Activated CD4-positive, CD25-positive, alpha-beta regulatory T cell (primary cell): ENCODE measurements at places on chromosomes 7 and 10.

DNA sequence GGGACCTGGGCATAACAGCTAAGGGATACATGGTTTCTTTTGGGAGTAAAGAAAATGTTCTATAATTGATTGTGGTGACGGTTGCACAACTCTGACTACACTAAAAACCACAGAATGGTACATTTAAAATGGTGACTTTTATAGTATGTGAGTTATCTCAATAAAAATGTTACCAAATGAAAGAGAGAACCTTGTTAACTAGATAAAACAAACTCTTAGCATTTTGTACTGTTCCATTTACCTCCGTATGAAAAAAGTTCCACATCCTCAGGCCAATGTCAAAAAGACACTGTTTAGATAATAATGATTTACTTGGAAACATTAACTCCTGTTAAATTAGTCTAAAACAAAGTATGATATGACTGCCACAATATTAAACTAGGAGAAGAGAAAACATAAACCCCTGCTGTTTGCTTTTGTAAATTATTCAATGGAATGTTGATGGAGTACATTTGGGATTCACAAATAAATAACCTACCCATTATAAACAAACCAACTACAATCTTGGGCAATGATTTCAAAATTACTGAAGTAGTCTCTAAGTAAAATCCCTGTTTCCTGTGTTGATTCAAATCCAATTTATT lies 60.7 kb downstream of the SMURF1 start:
- DNase-seq = no peak

DNA sequence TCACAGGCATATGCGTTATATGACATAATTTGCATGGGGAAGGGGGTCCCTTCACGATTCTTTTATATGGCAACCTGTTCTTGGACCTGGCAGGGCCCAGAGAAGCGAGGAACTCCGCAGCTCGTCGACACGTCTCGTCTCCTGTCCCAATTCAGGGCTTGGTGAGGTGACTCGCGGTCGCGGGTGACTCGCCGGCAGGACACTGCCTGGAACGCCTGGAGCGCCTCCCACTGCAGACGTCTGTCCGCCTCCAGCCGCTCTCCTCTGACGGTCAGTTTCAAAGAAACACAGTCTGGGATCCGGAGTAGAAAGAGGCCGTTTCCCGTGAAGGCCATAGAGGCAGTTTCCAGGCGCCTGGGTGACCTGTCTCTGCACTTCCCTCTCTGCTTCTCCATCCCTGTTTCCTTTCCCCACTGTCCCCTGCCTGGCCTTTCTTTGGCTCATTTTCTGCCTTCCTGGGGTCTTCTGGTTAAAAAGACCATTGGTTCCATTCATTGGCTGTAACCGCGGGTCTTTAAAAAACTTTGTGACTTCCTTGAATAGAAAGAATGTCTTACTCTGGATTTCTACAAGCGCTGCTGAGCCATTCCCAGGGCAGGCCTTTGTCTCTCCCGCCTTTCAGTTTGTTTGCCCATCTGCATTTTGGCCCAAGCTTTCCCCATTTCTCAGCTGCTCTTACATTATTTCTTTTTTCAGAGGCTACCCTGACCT lies 1.2 kb downstream of the UPP1 start:
- no peak for DNase-seq

- DNase-seq = no peak
Measured at GRCh38 chr7:140972876-140973829, 41.6 kb downstream of the MRPS33 start.

- DNase-seq = no peak
Measured at GRCh38 chr7:120052884-120053382, 220.0 kb upstream of the KCND2 start.

DNA sequence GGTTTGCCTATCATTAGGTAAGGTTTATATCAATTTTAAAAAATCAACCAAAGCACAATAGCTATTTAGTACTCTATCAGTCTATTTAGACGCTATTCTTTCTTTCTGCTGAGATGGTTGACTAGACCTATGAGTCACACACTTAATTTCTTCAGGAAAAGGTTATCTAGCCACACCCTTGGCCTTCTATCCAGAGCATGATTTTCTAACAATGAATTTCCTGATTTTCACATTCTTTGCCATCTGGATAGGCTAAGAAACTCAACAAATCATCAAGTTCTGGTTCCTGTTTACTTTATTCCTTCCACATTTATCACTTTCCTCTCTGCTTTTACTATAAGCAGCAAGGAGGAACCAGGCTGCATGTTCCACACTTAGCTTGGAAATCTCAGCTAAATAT lies 8.1 kb downstream of the PRPS1L1 start:
- DNase-seq = no peak

GRCh38 chr10:129089341-129089740 lies 377.7 kb upstream of the MGMT start:
- DNase-seq = no peak

DNA sequence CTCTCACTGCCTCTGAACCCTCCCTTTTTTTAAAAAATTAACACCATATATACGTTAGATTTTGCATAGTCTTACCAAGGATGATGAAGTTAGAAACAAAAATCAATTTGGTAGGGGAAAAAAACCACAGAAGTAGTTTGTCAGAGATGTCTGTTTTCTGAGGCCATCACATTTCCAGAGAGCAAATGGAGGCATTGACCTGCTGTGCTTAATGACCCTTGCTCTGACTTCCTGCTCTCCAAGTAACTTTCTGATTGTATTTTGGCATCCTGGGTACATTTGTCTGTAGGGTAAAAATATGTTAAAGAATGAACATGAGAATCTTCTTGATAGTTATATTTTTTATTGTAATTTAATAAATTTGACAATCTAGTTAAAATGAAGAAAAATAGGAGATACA lies 140.2 kb downstream of the LCOR start:
- DNase-seq = no peak

DNA sequence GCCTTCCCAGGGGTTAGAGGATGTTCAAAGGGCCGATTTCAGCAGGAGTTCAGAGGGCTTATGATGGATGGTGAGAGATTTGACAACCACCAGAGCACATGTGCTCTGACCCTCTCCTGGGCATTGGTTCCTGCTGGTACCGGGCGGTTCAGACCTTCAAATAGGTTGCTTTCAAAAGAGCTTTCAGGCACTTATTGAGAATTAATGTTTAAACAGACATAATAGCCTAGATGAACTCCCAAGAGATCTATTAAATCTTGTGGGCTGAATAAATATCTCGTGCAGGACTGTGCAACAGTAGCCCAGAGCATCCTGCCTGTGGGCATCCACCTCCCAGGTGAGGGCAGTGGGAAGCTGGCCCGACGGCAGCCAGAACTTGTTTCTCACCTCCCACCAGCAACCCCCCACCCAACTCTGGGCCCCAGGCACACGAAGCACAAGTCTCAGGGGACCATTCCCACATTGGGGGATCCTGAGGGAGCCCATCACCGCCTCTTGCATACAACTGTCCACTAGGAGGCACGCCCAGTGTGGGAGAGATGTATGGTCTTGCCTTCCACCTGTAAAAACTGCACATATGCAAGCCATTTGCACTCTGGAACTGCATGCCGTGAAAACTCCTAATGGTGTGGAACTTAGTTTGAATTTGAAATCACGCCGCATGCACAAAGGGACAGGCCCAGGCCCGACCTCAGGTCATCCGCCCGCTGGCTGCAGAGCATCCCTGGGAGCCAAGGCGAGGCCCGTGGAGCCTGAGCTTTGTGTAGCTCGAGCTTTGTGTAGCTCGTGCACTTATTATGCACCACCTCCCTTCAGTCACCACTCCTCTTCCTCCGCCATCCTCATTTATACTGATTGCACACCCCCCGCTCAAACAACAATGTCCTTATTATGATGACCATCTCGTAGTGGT lies 147.8 kb downstream of the ADCY1 start:
- DNase-seq = no peak

DNA sequence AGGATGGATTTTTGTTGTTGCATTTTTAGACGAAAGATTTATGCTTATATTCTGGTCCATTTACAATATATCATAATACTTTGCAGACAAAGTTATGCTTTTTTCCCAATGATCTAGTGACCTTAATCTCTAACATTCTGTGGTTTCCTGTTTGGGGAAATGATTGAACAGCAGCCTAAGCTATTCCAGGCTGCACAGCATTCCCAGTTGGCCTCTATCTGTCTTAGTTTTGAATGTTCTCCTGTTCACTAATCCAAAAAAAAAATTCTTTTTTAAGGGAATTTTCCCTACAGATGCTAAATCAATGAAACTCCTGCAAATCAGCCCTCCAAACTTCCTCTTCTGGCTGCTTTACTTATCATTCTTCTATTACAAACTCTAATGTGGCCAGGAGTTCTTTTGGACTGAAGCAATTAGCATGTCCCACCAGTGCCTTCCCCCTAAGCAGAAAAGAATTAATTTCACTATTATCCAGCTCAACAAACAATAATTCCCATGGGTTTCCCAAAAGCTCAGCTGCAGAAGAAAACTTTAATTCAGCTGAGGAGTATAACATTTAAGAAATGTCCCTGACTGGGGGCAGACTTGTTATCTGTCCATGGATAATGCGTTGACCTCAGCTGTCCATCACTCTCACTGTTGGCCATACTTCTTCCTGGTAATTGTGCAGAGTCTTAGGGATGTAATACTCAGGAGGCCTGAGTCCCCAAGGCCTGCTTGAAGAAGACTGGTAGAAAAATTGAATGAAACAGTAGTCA lies 81.9 kb upstream of the TRIL start:
- DNase-seq = no peak

- DNase-seq = no peak
Measured at GRCh38 chr7:103148131-103148993, 537 bp downstream of the NAPEPLD start.

DNA sequence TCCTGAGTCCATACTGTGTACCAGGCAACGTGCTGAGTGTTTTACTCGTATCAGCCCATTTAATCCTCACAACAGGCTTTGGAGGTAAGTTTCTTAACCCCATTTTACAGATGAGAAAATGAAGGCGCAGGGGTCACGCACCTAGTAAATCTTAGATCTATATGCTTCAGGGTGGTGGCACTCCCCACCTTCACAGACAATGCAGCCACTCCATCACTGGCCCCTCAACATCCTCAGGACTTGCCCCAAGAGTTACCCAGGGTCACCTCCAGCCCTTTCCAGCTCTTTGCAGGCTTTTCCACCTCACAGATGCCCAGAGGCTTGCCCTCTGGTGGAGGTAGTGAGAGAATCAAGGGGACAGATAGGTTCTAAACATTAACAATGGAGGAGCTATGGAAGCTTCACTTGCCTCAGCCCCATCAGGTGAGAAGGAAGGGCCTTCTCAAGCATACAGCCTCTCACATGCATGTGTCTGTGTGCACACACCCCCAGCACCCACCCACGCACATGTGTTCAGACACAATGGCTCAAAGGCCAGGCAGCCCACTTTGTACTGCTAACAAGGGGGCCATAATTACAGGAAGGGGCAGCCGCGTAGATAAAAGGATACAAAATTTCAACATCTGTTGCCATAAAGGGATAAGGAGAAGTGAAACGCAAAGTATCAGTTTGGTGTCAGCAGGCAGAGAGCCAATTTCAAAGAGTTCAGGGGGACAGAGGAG lies 29.1 kb downstream of the DPCD start:
- DNase-seq = no peak

DNA sequence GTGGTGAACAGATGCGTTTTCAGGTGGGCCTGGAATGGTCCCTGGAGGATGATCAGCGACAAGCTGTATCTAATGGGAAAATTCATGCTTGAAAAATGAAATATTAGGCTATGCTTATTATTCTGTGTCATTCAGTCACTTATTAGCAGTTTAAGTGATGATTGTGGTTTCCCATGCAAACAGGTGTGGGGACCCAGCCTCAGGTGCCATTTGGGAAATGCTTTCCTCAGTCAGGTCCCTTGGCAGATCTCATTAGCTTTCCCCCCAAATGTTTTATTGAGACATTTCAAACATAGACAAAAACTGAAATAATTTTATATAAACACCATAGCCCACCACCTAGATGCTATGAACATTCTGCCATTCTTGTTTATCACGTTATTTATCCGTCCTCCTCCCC lies 411 bp upstream of the SNX10 start:
- DNase-seq = no peak

DNA sequence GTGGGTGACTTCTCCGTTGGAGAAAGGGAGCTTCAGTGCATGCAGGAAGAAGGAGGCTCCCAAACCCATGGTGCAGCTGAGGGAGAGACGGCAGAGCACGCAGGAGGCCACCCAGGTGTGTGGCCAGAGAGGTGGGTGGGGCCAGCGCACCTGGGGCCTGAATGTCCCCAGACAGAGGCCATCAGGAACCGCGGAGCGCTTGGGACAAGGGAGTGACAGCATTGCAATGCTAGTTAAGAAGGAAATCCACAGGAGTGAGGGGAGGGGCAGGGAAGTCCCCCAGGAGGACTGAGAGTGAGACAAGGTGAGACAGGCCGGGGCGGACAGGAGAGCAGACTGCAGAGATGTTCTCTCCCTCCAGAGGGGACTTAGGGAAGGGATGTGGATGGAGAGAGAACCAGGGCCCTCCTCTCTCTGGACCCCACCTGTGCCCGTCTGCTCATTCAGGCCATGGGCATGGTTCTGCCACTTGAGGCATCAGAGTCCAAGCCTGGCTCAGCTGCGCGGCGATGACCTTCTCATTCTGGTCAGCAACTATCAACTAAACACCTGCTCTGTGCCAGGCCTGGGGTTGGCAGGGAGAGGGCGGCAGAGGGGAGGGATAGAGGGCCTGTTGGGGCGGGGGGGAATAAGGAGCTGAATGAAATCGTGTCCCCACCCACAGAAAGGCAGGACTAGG lies 69.4 kb upstream of the COL13A1 start:
- DNase-seq = no peak

DNA sequence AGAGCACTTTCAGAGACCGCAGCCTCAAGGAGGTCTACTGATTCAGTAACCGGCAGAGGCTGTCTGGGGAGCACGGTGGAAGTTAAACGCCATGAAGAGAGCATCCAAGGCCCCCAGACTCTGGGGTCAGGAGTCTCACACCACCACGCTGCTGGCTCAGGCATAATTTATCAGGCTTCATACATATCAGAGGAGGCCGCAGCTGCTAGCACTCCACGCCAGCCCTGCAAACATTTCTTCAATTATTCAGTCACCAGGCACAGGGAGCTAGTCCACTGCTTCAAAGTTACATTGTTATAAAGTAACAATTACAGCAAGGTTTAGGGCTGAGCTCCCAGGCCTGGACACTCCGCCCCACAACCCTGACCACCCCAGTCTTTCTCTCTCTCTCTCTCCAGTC lies 97.8 kb downstream of the PAXIP1 start:
- DNase-seq = no peak
